ENCODE measurements at places on chromosomes 12 and 14.

- DNase-seq = no peak
These were observed 39.8 kb upstream of the MEG3 start for GRCh38 chr14:100786131-100786530.

DNA sequence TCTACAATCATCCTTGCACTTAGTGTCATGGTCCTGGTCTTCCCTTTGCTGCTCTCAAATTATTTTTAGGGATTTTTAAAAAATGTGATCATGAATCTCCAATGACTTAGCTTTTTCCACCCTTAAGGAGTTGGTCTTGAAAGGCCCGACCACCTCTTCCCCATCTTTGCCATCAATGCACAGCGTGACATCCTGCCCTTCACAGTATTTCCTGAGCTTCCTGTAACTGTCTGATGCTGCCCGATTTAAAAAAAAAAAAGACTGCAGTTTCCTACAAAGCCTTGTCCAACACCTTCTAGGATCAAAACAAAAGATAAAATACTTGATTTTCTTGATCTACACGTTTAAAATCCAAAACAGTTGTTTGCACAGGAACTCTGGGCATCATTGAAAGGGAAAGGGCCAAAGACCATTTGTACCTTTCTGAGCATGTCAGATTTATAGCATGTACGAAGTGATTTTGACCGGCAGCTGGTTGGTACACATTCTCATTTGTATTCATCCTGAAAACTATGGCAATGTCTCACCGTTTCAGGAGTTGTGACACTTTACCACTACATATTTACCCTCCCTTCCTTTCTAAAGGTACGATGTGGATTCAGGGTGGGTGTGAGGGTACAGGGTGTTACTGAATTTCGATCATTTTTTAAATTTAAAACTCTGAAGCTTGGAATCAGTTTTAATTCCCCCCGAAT, 7.4 kb upstream of the ELK3 start:
- no peak for DNase-seq

- DNase-seq = no peak
These were observed 7.7 kb upstream of the TMEM132D start for GRCh38 chr12:129911428-129912049.

DNA sequence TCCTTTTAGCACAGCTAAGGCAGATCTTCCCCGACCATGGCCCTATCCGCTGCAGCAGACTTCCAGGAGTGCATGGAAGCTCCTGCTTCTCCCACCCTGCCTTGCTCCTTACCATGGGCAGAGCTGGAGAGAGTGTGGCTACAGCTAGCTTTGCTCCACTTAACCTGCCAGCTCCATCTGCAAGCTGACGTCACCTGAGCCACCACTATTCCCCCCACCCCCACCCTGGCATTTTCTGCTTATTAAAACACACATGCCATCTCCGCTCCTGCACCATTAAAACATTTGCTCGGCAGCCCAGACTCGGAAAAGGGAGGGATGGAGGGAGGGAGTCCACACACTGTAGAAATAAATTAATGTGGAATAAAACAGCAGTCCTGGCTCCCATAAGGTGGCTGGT, 67.8 kb downstream of the TUNAR start:
- no peak for DNase-seq

DNA sequence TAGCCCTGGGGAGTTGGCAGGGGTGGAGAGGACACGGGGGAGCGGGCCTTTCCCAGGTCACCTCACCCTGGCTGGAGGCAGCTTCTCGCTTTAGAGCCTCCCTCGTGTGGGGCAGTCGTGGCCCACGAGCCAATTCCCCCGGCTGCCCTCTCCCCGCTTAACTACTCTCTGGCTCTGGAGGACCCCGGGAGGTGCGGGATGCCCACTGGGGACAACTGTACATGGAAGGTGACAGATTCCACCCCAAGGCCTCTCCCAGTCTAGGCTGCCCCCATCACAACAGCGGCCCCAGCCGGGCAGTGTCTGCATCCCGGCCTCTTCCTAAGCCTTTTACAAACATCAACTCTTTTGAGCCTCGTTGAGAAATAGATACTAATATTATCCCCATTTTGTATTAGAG, 78.1 kb downstream of the KIF26A start:
- no peak for DNase-seq

GRCh38 chr12:93107514-93108312, 178.6 kb upstream of the EEA1 start:
- no peak for DNase-seq

GRCh38 chr12:67669934-67670631, 21.5 kb downstream of the DYRK2 start:
- DNase-seq = no peak

- DNase-seq = no peak
These were observed 258.9 kb downstream of the SUDS3 start for GRCh38 chr12:118635276-118635675.

DNA sequence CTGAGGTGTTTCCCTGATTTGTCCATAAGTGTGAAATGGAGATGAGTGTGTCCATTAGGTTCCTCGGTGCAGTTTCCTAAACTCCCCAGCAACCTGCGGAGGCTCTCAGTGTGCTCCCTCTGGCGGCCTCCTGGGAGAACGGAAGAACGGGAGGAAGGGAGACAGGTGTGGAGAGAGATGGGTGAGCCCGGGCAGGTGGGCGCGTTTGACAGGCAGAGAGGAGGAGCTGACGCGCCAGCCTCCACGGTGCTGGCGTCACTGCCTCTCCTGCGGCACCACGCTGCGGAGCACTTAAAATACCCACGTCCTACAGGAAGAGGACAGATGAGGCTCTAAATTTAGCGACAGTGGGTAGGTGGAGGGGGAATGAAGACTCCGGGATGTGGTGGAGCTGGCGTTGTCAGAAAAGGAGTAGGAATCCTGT, 26.8 kb upstream of the PEX5 start:
- DNase-seq = no peak

- DNase-seq = no peak
These were observed 170.6 kb upstream of the DIO2 start for GRCh38 chr14:80381807-80382363.

DNA sequence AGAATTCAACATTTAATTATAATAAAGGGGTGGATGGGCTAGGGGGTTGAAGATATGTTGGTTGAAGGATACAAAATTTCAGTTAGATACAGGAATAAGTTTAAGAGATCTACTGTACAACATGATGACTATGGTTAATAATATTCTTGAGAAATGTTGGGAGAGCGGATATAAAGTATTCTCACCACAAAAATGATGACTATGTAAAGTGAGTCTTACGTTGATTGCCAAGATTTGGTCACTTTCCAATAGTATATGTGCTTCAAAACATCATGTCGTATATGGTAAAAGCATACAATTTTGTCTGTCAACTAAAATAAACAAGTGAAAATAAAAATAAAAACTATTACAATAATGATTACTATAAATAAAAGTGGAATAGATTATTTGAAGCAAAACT, 802.0 kb downstream of the C12orf50 start:
- DNase-seq = no peak

- DNase-seq = no peak
These were observed 420.3 kb downstream of the CCDC91 start for GRCh38 chr12:28610401-28611114.

DNA sequence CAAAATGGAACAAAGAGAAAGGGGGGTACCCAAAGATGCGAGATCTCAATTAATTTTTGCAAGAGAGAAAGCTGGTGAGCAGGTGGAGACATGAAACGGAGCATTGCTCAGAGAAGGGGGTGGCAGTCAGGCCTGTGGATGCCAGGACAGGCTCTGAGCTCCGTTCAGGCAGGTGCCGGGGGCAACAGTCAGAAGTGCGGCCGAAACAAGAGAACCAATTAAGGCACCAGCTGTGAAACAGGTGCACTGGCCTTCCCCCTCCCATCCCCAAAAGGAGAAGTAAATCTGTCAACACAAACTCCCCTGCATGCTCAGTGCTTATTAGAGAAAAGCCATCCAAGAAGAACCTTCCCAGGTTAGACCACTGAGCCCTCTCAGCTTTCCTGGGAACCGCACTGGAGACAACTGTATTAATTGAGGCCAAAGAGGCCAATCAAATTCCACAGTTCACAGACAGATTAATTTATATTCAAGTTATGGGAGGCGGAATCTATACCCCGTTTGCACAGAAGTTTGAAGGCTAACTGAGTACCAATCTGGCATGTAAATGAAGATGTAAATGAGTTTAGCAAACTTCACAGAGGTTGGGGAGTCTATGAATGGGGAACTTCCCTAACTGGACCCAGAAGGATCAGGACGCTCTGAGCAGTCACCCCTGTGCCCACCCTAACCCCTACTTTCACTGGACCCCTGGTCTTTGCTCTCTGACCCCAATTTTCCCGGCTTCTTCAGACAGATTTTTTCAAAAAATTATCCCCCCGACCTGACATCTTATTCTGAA, 20.9 kb downstream of the OAS2 start:
- DNase-seq = no peak

DNA sequence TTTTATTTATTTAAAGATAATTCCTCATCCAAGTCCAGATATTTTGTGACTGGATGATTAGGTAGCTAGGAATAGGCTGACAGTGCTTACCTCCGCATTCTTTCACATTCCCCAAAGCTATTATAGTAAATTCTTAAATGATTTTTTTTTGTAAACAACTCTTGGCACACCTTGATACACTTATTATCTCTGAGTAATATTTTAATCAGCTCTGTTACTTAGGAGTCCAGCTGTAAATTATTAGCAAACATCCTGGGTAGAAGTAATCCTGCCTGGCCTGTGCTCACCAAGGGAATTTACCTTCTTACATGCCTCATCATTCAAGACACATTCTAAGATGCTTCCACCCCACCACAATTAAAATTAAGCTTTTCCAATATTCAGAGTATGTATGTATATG, 186.1 kb downstream of the SLC2A13 start:
- no peak for DNase-seq

GRCh38 chr12:106051853-106052531, 86.8 kb downstream of the NUAK1 start:
- DNase-seq = no peak

GRCh38 chr12:88998421-88998820, 353.9 kb downstream of the DUSP6 start:
- no peak for DNase-seq

DNA sequence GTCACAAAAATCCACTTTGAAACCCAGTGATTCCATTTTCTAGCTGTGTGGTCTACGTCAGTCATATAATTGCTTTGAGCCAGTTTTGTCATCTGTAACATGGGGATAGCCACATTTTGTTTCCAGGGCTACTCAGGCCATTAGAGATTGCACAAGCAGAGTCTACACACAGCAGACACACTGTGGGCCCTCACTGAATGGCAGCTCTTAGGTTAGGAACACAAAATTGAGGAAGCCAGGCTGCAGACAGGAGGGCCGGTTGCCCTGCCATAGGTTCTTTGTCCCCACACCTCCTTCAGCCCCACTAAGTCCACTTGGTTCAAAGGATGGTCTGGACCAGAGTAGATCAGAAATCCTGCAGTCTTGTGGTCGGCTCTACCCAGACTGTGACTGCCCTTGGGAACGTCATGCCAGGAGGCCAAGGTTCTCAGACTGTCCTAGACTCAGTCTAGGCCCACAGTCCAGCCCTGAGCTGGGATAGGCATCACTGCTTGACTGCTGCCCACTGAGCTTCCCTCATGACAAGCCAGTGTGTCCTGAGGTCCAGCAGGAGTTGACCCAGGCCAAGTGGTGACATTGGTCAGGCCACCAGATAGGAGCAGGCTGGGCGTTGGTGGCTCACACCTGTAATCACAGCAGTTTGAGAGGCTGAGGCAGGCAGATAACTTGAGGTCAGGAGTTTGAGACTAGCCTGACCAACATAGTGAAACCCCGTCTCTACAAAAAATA, 3.8 kb upstream of the MYH7 start:
- no peak for DNase-seq

DNA sequence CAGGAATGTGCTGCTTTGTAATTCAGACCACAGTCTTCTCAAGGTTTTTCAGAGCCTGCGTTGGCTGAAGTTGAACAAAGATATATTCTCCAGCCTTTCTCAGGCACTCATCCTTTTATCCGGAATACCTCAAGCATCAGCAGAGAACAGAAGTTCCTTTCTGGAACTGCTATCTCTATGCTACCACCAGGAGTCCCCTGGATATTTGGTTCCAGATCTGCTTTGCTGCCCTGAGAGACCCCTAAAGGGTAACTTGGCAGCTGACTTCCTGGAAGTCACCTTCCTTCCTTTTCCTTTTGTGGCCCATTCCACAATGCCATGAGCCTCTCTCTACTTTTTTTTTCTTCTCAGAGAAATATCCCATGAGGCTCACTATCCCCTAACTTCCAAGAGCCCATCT, 188.2 kb downstream of the PLCZ1 start:
- DNase-seq = no peak

- no peak for DNase-seq
These were observed 46.8 kb upstream of the OR5AU1 start for GRCh38 chr14:21202463-21203358.

- no peak for DNase-seq
These were observed 445.4 kb downstream of the GALC start for GRCh38 chr14:87547536-87547935.

- DNase-seq = no peak
These were observed 63.1 kb upstream of the FGD4 start for GRCh38 chr12:32336261-32336660.

DNA sequence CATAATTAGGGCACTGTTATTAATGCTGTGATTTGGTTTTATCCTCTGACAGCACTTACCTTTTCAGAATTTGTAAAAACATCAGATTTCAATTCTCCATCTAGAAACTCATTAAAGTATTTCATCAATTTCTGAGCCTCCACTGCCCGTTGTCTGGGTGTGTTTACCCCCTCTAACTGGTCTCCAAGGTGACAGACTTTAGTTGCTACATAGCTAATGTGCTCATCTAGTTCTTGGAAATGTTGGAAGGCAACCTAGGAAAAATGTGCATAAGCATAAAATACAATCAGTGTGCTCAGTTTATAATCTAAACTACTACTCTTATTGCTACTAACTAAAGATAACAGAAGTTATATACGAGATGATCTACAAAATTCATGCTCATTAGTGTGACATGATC, 24.6 kb downstream of the EXOC5 start:
- DNase-seq = no peak

DNA sequence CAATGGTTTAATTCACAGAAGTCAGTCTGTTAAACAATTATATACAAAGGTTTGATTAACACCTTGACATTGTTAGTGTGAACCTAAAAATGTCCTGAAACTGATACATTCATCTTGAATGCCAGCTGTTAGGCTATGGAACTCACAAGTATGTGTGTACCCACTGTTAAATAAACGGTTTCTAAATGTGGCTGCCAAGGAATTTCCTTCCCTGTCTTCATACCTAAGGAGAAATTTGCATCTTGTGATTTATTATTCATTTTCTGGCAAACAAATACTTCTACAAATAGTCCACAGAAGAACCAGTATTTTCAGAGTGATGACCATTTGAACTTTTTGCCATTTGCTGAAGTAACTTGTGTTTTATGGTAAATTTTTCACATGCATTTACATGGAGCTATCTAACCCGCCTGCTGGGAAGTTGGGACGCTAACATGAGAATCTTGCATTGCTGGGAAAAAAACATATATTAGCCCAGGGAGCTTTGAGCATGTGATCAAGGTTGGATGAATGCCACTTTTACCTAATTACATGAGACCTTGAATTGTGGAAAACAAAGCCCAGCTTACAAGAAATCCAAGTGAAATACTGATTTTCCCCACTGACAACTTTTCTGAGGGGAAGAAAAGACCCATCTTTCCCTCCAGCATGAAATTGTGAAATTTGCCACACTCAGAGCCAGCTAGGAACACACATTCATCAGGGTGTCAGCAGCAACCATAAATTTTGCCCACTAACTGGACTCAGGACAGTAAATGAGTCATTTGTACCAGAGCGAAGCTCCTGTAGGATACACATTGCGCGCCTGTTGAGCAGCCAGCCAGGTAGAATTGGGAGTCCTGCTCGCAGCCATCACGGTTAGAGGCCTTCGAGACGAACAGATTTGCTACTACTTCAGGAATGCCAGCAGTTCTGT, 118.0 kb downstream of the KICS2 start:
- no peak for DNase-seq

GRCh38 chr12:7905071-7905470, 30.9 kb downstream of the SLC2A3 start:
- no peak for DNase-seq
